ENCODE measurements at places on chromosomes 11 and 22.

DNA sequence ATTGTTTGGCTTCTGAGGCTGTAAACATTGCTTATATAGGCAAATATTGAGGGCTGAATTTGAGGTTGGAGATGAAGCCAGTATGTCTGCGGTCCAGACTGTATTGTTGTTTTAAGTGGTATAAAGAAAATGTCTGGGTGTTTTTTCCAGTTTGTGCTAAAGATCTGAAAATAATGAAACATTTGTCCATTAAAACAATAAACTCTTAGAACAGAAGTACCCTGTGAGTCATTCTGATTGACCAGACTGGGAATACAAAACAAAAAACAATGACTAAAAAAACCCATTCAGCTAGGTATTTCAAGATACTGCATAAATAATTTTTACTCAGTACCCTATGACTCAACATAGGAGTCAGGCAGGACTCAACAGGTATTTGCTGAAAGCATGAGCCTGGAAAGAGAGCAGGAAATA, 20.4 kb downstream of the ALKBH8 start:
- DNase-seq, result no peak

- DNase-seq, result no peak
Measured at GRCh38 chr11:45737056-45737455, 67.9 kb upstream of the SLC35C1 start.

GRCh38 chr11:85827748-85828639, 17.1 kb upstream of the SYTL2 start:
- DNase-seq, result no peak

GRCh38 chr11:3044004-3044403, 13.2 kb downstream of the CARS1 start:
- no peak for DNase-seq

DNA sequence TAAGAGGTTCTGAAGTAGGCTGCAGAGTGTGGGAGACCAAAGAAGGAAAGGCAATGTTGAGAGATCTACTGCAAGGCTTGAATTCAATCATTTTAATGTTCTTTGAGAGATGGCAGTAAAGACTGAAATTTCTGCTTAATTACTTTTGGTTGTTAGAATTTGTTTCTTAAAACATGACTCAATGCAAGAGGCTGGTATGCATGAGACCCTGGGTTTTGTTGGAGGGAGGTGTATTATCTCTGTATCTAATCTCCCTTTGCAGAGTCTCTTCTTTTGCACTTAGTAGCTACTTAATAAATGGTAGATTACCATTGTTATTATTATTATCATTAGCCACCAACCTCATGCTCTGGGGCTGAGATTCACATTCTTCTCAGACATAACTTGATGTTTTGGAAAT, 87.4 kb upstream of the DRD2 start:
- DNase-seq, result no peak

DNA sequence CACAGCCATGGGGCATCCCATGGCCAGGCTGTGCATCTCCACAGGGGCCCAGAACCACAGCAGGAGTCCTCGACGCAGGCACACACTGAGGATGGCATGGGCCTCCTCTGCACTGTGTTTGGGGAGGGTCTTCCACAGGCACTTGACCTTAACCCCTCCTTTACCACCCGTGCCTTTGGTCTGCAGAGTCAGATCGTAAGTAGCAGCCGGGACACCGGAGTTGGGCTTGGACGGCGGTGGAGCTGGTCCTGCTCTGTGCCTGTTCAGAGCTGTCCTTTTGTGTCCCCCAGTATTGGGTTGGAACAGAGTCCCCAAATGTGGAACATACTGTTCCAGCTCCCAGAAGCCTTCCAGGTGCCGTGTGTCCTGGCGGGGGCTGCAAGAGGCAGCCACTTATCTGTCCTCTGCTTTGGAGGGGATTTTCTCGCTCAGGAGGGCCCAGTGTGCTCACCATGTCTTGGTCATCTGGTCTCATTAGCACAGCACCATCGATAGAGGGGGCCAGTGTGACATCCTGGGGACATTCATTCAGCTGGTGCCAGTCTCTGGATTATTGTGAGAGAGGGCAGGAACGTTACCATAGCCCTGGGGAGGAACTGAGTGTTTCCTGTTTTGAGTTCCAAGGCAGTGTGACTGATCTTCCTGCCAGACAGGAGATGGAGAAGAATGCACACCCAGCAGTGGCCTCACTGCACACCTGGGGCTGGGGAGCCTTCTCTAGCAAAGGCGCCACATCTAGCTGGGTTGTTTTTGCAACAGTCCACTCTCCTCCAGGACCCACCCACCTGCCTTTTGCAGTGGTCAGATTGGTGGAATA, 12.4 kb downstream of the CRELD2 start:
- DNase-seq, result peak; percentile 40

DNA sequence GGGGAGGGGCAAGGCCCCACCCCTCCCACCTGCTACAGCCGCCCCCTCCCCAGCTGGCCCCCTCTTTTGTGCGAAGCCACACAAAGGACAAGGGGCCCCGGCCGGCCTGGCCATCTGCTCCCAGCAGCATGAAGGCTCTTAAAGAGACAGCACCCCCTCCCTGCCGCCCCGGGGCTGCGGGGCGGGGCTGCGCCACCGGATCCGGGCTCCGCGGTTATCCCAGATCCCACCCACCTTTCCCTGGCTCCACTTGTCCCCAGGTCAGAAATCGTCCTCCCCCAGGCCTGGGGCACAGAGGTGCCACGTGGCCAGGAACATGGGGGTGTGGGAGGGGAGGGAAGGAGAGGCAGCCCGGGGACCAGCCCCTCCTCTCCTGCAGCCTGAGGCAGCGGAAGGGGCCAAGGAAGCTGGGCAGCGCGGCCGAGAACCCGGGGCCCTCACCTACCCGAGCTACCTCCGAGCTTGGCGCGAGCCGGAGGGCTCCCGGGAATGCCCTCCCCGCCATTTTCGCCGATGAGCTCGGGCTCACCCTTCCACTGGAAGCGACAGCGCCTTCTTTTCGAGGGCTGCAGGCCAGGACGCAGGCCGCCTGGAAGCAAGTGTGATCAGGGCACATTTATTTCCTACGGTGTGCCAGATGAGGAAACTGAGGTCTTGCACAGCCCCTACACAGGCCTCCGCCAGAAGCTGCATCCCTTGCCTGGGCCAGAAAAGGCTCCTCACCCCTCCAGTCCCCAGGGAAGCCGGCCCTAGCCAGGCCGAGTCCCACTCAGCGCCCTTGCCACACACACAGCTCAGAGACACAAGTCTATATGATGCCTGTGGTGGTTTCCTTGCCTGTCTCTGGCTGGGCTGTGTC, 2.5 kb upstream of the RCOR2 start:
- DNase-seq, result no peak

DNA sequence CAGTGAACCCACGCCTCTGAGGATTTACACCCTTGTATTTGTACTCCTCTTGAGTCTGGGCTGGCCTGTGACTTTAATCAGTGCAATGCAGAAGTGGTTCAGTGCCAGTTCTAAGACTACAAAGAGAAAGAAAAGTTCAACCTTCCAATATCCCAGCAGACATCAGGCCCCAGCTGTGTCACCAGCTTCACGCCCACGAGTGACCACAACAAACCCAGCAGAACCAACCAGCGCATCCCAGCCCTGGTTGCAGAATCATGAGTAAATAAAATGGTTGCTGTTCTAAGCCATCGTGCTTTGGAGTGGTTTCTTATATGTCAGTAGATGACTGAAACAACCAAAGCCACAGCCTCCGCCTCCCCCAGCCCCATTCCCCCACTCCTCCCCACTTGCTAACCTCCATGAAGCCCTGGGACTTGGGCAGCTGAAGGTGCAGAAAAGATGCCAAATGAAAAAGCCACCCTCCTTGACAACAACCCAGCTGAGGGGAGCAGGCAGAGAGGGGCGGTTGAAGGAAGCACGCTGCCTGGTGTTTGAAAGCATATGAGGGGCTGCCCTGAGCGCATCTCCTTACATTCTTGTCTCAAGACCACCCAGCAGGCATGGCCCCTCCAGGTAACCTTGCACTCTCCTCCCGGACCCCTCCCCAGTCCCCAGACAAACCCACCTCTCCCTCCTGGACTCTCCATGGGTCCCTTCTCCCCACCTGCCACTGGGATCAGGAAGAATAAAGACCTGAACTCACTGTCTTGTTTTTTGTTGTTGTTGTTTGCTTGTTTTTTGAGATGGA, 20.9 kb downstream of the TSKU start:
- DNase-seq, result peak; percentile 85

GRCh38 chr11:64714666-64715065, 8.3 kb downstream of the NRXN2 start:
- DNase-seq, result no peak

DNA sequence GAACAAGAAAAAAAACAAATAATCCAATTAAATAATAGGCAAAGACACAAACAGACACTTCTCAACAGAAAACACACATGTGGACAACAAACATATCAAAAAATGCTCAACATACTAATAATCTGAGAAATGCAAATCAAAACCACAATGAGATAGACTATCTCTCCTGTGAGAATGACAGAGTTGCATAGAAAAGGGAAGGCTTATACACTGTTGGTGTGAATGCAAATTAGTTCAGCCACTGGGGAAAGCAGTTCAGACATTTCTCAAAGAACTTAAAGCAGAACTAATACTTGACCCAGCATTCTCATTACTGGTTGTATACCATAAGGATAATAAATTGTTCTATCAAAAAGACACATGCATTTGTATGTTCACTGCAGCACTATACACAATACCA, 637.8 kb upstream of the LUZP2 start:
- no peak for DNase-seq

DNA sequence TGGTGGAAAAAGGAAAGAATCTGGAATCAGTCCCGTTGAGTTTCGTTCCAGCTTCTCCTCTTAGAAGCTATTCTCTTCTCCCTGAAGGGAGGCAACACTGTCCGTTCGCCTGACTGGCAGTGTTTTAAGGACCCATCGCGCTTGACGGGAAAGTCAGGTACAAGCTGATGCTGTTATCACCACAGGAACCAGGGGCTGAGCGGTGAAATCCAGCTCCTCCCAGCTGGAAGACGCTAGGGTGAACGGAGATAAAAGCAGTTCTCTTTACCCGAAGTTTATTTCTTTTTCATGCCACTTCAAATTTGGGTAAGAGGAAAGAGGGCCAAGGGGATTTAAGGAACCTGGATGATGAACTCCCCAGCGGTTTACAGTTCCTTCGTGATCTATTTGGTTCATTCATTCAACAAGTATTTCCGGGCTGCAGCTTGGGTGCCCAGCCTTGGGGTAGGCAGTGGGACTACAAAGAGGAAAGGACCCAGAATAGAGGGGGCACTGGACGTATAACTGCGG, 551 bp upstream of the DEUP1 start:
- no peak for DNase-seq

DNA sequence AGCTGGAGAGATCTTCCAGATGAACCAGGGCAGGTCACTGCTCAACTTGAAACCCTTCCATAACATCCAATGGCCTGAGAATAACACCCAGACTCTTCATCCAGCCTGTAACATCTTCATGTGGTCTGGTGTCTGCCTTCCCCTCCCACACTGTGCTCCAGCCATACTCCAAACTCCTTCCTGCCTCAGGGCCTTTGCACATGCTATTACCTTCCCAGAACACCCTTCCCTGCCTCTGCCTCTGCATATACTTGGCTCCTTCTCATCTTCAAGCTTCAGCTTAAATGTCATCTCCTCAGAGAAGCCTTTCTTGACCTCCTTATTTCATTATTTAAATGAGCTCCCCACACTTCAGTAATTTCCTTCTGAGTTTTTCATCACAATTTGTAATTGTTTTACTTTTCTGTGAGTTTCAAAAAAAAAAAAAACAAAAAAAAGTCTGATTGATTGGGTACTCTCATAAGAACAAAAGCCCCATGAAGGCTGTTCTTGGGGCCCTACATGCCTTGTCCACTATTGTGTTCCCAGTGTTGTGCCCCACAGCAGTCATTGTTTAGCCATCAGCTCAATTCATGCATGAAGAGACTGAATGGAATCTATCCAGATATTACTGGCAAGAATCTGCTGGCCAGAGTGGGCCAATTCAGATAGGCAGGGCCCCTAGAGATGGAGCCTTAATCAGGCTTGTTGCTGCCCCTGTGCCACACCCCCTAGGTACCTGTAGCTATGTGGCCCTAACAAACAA, 22.1 kb downstream of the LMO1 start:
- DNase-seq, result no peak

- no peak for DNase-seq
Measured at GRCh38 chr11:57641011-57641807, 8.5 kb downstream of the YPEL4 start.

- DNase-seq, result no peak
Measured at GRCh38 chr11:102810950-102811660, 13.1 kb upstream of the MMP1 start.

GRCh38 chr11:129503646-129504045, 128.0 kb downstream of the BARX2 start:
- no peak for DNase-seq

GRCh38 chr11:73582653-73583052, 15.3 kb downstream of the FAM168A start:
- no peak for DNase-seq

- no peak for DNase-seq
Measured at GRCh38 chr11:16002942-16003341, 353.4 kb downstream of the SOX6 start.

DNA sequence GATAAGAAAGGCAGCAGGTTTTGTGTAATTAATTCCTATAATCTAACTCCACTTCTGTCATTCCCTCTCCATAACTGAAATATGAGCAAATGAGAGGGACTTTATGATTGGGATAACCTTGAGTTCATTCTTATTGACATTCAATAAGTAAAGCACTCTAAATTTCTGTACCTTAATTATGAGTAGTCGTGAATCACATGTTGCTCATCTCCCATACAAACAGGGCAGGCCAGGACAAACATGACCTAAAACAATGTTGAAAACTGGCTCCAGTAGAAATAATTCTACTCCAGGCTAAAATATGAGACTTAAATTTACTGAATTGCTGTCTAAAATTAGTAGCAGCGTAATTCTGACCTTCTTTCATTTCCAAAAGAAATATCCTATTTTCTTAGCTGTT, 505.4 kb downstream of the NELL1 start:
- no peak for DNase-seq

DNA sequence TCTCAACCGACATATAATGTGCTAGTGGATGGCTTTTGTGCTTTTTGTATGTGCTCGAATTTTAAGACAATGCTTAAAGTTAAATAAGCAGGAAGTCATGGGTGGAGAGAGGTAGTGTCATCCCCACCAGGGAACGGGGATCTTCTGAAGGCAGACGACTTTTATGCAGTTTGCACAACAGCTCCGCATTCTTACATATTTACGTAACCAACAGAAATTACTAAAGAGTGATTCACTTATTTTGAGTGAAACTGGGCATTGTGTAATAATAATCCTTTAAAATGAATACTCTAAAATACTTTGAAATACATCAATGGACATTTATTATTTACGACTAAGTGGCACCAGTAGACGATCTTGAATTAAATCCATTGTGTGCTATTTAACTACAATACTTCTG, 305.1 kb downstream of the CNTN5 start:
- no peak for DNase-seq

- no peak for DNase-seq
Measured at GRCh38 chr11:87493516-87493915, 455.8 kb downstream of the TMEM135 start.

- DNase-seq, result no peak
Measured at GRCh38 chr11:57801183-57801485, 39.5 kb downstream of the CTNND1 start.

DNA sequence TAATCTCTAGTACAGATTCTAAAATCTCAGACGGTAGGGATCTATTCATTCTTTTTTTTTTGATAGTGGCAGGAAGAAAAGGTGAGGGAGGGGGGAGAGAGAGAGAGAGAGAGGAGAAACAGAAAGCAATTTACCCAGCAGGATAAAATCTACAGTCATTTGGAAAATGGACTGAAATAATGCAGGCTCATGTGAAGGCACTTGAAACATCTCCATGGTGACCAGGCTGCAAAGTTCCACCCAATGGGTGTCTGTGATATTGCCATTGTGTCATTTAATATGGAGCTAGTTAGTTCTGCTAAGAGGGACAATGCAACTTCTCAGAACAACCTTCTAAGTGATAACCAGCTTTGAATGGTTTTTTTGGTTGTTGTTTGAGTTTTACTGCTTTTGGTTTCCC, 165.2 kb upstream of the RAG2 start:
- DNase-seq, result no peak

Measured in stimulated activated CD4-positive, alpha-beta T cell treated with anti-CD3 and anti-CD28 coated beads, Interleukin-1b, Interleukin-23, amount 100 ng/mL, for 48 hours (primary cell).